ENCODE measurements at places on chromosomes 4 and X.
A peak's percentile ranks its signal among the peaks of the same experiment; 100 is the strongest.

- DNase-seq = peak; percentile 23
Observed at GRCh38 chrX:119398974-119399771, at the start of gene SLC25A43. Gene SLC25A43, plus strand, starts transcription at chrX:119399336. Its CDS starts 68 bp downstream, at chrX:119399404.

DNA sequence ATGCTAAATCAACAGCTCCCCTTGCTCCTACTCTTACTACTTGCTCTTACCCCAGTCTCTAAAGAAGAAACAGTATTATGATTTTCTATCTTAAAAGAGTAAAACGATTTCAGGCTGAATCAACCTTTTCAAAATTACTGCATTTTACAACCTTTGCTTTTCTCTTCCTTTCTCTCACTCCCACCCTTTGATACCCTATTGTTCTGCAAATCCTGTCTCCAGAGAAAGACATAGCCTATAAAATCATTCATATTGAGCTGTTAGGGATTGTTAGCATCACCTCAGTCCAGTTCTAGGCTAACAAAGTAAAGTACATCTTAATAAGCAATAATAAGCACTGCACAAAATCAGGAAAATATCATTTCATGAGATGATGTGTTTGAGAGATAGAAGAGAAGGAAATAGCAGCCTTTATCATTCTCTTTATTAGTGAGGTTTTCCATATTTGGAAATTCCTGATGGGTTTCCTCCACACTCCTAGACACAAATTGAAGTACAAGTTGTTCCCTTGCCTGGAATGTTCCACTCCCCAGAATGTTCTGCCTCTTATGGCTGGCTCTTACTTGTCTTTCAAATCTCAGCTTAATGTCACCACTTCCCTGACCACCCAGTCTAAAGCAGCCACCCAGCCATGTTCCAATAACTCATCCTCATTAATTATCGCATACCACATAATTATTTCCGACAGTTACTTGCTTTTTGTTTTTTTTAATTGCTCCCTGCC, 219.7 kb downstream of the PALLD start:
- no peak for DNase-seq

- no peak for DNase-seq
Observed at GRCh38 chr4:146508229-146508939, 13.4 kb downstream of the SLC10A7 start.

DNA sequence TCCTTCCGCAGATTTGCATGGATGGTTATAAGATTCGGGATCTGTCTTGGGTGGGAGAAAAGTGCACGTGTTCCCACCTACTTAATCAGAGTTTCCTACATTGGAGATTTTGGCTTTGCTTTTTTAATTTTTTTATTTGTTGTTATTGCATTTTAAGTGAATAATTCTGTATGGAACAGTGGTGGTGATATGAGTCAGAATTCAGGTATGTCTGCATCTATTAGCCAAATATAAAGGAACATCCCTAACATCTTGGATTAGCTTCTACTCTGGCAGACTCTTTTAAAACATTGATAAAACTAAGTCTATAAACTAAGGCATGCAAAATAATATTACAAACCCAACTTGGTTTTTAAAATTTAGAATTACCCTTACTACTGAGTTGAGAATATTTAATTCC, 659.8 kb upstream of the EPHA5 start:
- no peak for DNase-seq

DNA sequence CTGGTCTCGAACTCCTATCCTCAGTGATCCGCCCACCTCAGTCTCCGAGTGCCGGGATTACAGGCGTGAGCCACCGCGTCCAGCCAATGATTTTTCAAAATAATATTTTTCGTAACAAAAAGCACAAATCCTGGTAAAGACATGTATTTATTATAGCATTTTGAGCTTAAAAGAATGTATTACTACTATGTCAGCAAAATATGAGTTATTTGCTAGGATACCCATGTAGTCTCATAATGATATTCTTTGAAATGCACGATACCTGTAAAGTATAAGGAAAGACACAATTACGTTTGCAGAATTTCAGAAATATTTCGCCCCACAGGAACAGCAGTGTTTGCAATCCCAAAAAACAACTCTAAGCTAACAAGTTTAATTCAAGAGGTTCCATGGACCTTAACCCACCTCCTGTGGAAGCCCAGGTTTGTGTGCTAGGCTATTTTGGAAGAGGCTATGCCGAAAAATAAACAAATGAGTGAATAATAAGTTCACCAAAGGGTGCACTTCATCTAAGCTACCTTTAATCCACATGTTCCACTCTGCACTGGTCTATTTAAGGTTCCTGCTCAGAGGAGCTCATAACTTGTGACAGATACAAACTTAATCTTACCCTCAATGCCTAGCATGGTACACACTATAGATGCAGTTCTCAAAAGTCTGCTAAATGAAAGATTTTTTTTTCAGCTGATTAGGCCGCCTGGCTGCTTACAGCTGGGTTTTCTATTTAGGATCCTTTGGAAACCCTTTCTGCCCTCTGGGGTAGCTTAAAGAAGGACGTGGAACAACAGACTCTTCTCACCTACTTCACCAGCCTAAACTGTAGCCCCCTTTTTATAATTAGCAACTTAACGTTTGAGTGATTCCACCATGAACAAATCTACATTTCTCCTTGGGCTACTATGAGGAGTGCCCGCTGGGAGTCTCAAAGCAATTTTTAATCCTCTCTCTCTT, 5.0 kb downstream of the FRYL start:
- no peak for DNase-seq

DNA sequence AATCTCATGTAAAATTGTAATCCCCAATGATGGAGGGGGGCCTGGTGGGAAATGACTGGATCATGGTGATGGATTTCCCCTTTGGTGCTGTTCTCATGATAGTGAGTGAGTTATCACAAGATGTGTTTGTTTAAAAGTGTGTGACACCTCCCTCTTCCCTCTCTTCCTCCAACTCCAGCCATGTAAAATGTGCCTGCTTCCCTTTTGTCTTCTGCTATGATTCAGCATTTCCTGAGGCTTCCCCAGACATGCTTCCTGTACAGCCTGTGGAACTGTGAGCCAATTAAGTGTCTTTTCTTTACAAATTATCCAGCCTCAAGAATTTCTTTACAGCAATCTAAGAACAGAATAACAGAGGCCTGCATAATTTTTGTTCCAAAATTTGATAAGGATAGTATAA, 85.2 kb downstream of the ANAPC10 start:
- no peak for DNase-seq

DNA sequence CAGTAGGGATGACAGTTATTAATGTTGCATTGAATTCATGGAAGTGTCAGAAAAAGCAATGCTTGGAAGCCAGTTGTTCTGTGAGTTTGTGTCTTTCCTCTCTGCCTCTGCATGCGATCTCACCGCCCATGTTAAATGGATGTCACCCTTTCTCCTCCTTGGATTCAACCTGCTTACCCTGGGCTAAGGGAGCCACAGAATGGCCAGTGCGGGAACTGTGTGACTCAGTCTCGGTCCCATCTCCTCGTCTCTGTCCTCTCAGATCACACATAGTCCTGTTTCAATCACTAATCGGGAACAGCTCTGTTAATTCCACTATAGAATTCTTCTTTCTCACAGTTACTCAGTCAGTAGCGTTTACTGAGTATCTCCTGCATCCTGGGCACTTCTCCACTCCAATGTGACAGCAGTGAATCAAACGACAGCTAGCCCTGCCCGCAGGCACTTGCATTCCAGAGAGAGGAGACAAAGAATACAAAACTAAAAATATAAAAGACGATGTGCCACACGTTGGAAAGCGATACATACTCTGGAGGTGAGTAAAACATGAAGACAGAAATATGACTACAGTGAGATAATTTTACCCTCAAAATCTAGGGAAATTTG, 53.6 kb upstream of the TLR3 start:
- no peak for DNase-seq

DNA sequence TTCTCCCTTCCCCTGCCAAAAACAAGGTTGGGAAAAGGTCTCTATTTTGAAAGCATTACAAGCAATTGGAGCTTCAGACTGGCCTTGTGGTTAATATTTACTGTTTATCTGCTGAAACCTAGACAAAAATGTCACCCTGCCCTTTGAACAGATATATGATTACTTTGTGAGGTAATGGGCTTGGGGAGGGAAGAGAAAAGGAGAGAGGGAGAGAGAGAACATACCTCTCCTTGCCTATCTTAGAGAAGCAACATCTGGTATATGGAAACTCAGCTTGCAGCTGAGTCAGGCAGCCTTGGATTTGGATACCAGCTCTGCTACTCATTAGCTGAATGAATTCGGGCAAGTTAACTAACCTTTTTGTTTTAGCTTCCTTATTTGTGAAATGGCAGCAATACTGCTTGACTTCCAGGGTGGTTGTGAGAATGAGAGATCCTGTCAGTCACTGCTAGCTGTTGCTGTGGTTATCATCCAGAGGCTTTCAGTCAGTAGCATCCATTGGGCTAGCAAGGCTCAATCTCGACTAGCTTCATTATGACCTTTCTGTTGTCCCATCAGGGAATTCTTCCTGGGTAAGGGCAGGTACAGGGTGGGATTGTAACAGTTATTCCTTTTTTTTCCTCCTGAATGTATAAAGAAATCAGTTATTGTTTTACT, 41.1 kb downstream of the ZFX start:
- no peak for DNase-seq

- no peak for DNase-seq
Observed at GRCh38 chr4:183469285-183469684, 24.8 kb downstream of the CDKN2AIP start.

GRCh38 chrX:27622883-27623282, 32.7 kb downstream of the DCAF8L2 start:
- DNase-seq = no peak

DNA sequence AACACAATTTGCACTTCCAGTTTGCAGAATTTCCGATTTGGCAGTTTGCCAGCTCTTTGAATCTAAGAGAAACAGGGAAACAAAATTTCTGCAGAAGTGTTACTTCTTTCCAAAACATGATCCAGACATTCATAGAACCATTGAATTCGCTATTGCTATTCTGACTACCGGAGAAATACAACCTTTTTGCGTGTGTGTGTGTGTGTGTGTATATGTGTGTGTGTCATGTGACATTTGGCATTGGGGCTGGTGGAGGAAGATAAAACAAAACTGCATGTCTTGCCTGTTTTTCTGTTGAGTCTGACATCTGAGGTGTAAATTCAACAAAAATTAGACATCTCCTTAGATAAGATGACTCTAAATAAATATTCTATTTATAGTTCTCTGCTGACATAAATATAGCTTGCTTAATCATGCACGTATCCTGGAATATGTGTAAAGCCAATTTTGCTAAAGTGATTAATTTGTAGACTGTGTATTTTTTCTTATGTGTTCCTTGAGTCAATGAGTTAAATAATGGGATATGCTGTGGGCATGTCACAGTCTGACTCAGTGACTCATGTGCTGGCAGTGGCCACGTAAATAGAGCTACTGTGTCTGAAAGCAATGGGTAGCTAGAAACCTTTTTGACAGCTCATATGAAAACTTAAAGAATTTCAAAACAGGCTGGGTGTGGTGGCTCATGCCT, 98.9 kb downstream of the HPGD start:
- no peak for DNase-seq
